Effector CD8-positive, alpha-beta T cell (primary cell): ENCODE measurements at places on chromosomes 13 and 19.

- DNase-seq: no peak
Measured at GRCh38 chr19:2977746-2978138, 378 bp downstream of the TLE6 start.

DNA sequence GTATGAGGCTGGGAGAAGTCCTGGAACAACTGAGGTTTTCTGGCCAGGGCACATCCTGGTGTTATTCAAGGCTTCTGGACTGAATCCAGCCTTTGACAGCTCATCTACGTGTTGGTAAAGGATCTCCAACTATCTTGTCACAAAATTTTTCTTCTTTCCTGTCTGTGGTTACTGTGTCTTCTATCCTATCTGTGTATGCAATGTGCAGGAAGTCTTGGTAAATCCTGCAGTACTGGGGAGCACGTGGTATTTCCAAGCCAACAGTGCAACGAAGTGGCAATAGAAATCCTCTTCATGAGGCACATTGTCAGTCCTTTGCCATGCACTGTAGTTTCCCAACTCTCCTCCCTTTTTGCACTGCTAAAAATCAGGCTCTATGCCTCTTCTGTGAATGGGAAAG lies 86.7 kb downstream of the ZNF100 start:
- DNase-seq: no peak

DNA sequence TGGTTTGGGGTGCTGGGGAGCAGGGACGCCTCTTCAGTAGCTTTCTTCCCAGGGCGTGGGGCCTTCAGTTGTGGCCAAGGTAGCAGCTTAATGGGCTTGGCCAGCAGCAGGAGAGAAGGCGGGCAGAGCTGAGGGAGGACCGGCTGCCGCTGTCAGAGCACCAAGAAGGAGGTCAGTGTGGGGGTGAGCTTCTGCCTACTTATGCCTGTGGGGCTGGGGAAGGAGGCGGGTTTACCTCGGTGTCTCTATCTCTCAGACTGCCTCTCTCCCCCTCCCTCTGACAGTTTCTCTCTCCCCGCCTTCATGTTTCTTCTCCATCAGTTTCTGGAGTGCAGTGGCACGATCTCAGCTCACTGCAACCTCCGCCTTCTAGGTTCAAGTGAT lies at the start of gene CAPN12:
CAPN12 (minus strand) TSS at position 177 of the 384 bp plus-strand sequence. CDS start 309 bp downstream, outside the sequence.
- DNase-seq: no peak

- no peak for DNase-seq
Measured at GRCh38 chr19:2306281-2306806, 1.6 kb downstream of the LINGO3 start.

GRCh38 chr19:48493718-48494401 lies 17.8 kb downstream of the LMTK3 start:
- no peak for DNase-seq

DNA sequence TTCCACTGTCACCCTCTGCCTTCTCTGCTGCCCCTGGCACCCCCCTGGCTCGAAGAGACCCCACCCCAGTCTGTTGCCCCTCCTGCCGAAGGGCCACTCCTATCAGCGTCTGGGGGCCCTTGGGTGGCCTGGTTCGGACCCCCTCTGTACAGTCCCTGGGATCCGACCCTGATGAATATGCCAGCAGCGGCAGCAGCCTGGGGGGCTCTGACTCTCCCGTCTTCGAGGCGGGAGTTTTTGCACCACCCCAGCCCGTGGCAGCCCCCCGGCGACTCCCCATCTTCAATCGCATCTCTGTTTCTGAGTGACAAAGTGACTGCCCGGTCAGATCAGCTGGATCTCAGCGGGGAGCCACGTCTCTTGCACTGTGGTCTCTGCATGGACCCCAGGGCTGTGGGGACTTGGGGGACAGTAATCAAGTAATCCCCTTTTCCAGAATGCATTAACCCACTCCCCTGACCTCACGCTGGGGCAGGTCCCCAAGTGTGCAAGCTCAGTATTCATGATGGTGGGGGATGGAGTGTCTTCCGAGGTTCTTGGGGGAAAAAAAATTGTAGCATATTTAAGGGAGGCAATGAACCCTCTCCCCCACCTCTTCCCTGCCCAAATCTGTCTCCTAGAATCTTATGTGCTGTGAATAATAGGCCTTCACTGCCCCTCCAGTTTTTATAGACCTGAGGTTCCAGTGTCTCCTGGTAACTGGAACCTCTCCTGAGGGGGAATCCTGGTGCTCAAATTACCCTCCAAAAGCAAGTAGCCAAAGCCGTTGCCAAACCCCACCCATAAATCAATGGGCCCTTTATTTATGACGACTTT lies 2.0 kb downstream of the ZFP36 start:
- peak; percentile 52 for DNase-seq

DNA sequence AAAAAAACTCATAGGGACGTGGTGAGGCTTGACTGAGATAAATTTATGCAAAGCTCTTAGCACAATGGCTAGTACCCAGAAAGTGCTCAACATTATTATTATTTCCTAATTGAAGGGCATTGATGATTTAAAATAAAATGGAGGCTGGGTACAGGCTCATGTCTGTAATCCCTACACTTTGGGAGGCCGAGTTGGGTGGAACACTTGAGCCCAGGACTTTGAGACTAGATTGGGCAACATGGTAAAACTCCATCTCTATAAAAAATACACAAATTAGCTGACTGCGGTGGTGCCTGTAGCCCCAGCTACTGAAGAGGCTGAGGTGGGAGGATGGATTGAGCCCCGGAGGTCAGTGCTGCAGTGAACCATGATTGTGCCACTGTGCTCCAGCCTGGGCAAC lies 49.6 kb downstream of the LRCH1 start:
- DNase-seq: no peak

DNA sequence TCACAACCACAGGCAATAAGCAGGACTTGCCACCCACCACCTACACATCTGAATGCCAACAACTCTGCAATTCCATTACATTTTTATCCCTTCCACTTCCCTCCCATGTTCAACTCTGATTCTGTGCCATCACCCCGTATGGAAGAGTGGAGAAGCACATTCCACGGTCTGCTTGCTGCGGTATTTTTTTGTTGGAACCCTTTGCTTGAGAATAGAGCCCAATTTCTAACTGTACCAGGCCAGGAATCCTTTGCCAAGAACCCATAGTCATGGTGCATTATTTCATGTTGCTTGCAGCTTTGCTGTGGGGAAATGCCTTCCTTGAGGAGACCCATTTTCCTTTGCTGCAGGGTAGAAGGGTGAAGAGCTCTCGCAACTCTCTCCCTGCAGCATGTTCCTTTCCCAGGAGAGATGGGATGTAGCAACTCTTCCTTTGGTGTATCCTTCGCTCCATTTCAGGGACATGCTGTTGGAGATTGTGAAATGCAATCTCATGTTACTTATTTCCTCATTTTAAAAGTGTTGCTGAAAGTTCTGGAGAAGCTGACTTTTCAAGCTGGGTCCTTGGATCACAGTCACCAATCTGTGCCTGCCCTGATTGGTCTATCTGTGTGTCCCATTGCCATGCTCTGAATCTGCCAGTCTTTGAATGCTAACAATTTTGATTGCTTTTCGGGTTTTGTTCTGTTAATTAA lies 69.8 kb upstream of the STARD13 start:
- DNase-seq: no peak

DNA sequence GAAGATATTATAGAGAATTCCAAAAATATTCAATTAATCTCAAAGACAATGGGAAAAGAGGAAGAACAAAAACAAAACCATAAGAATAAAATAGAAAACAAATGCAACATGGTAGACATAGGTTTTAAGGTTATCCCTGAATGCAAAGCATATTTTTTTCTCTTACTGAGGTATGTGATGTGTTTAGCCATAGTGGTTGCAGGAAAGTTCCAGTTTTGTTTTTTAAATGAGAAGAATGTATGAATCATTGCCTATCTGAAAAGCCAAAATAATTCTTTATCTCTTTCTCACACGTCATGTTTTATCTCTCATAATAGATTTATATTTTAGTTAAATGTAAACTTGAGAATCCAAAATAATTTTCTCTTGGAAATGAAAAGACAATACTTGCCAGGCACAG lies 2591.7 kb upstream of the PCDH20 start:
- no peak for DNase-seq

- DNase-seq: no peak
Measured at GRCh38 chr13:39818953-39819352, 163.5 kb downstream of the COG6 start.

GRCh38 chr19:12484371-12485051 lies at the start of gene ZNF709:
Gene ZNF709 (minus strand): TSS chr19:12484816. CDS start chr19:12484657, 159 bp downstream.
- peak; percentile 86 for DNase-seq

GRCh38 chr19:32544917-32545316 lies 36.1 kb upstream of the PDCD5 start:
- no peak for DNase-seq

- DNase-seq: no peak
Measured at GRCh38 chr13:105220063-105220462, 1315.4 kb downstream of the EFNB2 start.

GRCh38 chr13:76778853-76779252 lies 107.4 kb downstream of the KCTD12 start:
- no peak for DNase-seq

- DNase-seq: no peak
Measured at GRCh38 chr13:62038214-62038613, 622.6 kb upstream of the PCDH20 start.

DNA sequence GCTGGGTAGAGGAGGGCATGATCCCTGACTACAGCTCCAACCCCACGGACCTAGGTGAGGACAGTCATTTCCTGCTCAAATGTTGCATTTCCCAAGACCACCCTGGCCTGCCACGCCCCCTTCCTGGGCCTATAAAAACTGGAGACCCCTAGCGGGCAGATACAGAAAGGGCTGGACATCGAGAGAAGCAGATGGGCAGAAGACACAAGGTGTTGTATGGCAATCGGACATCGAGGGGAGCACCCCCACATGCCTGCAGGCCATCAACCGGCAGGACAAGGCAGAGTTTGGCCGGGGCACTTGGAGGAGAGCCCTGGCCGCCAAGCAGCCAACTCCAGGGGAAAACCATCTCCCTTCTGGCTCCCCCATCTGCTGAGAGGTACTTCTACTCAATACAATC lies 746.4 kb downstream of the PCDH9 start:
- DNase-seq: no peak

- no peak for DNase-seq
Measured at GRCh38 chr19:32373585-32374295, 28.3 kb downstream of the ZNF507 start.

DNA sequence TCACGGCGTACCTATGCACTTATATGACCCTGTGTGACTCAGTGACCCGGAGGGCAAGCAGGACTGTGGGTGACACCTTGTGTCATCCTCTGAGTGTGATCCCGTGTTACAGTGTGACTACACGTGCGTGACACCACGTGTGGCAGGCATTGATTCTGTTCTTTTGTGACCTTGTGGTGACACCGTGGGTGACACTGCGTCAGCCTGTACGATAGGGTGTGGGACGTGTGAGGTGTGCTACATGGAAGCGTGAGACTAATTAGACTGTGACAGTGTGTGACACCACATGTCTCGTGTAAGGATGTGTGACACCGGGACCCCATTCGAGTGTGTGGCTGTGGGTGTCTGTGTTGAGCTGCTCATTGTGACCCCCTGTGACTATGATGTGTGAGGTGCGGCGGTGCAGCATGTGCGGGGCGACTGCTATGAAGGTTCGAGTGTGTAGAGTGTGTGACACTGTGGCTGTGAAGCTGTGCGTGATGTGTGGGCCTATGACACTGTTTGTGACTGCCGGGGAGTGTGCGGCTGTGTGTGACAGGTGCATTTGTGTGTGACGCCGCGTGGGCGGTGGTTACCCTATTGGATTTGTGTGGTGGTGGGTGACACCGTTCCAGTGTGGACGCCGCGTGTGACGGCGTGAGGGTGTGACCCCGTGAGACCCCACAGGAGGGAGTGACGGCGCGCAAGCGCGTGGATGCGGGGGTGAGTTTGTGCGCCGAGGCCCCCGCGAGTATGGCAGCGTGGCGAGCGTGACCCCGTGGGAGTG lies 399 bp upstream of the SPTBN4 start:
- peak; percentile 56 for DNase-seq

DNA sequence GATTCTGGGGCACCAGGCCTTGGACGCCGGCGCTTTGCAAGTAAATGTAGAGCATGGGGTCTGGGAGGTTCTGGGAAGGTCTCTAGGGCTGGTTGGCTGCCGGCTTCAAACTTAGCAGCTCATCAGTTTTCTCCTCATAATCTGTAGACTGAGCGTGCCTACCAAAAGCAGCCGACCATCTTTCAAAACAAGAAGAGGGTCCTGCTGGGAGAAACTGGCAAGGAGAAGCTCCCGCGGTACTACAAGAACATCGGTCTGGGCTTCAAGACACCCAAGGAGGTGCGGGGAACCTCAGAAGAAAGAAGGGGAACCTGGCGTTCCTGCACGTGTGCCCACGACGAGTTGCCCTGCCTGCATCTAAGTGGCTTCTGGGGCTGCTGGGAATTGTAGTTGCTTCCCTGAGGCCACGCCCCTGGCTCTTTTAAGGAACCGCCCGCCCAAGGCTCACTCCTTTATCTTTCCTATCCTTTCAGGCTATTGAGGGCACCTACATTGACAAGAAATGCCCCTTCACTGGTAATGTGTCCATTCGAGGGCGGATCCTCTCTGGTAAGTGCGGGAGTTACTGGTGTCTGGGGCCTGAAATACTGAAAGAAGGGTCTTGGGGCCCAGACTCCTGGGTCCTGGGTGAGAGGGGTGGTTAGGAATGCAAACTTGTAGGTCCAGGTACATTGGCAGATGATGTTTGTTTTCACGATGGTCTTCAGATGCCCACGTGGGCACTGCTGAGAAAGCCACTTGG lies 984 bp downstream of the RPS11 start:
- peak; percentile 59 for DNase-seq

DNA sequence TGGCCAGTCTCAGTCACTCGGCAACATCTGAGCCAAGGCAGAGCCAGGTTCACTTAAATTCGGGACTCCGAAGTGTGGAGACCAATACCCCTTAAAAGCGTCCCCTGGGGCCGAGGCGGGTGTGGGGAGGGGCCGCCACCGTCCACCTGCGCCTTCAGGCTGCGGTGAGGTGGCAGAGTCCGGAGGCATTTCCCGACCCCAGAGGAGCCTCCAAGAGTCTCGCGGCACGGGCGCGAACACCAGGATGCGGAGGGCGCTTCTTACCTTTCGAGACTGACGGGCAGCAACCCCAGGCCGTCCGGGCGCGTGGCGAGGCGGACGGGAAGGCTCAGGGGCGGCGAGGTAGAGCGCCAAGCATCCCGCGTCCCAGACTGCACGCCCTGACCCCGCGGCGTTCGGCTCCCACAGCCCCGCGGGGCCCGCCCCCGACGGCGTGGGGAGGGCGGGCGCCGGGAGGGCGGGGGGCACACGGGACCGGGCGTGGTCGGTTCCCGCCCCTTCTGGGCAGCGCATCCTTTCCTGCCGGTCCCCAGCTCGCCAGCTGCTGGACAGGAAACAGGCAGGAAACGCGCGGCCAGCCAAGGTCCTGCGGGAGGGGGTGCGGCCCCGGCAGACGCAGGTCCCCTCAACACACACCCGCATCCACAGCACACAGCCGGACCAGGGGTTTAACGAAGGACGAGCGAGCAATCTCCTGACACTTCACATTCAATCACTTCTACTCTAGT lies at the start of gene THSD1:
THSD1 (minus strand) TSS at position 406 of the 728 bp plus-strand sequence. CDS start 3,572 bp downstream, outside the sequence.
- no peak for DNase-seq

- no peak for DNase-seq
Measured at GRCh38 chr19:28907534-28907933, 305.4 kb downstream of the UQCRFS1 start.

- DNase-seq: no peak
Measured at GRCh38 chr13:83881917-83882605, at the start of gene SLITRK1. Gene SLITRK1 (minus strand): TSS chr13:83882474. CDS start chr13:83881507, 967 bp downstream.
